ENCODE measurements at places on chromosomes 3 and 15.

DNA sequence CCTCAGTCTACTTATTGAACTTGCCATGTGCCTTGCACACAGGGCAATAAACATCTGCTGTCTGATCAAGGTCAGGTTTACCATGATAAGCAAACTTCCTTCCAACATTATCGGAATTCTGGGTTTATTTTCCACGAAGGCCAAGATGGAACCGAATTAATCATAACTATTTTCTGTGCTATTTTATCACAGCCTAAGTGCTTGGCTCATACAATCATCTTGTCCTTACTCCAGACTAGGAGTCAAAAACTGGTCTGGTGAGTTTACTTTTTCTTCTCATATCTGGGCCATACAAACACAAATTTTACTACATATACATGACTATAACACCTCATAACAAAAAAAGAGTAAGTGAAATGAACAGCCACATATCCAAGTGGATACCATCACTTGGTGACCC is 2.3 kb downstream of the FBN1 start:
- no peak for DNase-seq

DNA sequence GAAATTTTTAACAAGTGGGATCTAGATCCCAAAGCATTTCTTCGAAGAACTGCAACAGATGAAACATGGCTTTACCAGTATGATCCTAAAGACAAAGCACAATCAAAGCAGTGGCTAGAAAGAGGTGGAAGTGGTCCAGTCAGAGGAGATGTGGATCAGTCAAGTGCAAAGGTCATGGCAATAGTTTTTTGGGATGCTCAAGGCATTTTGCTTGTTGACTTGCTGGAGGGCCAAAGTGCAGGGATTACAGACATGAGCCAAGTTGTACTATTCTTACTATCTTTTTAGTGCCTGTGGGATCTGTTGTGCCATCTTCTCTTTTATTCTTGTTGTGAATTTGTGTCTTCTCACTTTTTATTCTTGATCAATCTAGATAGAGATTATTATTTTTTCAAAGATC is 82.0 kb downstream of the REC114 start:
- no peak for DNase-seq

DNA sequence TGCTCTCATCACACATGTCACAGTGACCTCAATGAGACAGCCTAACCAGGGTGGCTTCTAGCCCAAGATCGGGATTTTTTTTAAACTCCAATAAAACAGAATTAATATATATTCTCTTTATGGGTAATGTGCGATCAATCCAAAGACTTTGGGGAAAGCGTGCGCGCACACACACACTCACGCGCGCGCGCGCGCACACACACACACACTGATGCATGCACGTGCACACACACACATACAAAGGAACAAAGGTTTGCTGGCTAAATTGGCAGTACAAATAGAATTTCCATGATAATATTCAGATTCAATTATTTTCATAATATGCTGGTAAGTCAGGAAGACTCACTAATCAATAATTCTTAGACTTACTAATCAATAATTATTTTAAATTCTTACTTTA is 19.3 kb downstream of the IL17RD start:
- DNase-seq: no peak

GRCh38 chr3:186839874-186840641 is 2.5 kb upstream of the ADIPOQ start:
- no peak for DNase-seq

GRCh38 chr3:161066930-161067329 is 38.2 kb downstream of the B3GALNT1 start:
- DNase-seq: no peak

DNA sequence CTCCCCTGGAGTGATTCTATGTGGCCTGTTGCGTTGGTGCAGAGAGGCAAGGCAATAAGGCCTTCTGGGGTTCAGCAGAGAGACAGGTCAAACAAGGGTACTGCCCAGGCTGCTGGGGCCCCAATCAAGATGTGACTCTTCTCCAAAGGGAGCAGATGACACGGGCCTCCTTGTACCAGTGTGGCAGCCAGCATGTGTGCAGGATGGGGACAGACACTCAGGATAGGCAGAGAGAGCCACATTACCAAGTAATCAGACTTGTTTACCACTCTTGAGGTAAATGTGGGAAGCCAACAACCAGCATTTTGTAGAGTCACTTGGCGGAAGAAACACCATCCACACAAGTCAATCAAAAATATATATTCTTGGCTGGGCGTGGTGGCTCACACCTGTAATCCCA is 95.3 kb upstream of the DLG1 start:
- no peak for DNase-seq

DNA sequence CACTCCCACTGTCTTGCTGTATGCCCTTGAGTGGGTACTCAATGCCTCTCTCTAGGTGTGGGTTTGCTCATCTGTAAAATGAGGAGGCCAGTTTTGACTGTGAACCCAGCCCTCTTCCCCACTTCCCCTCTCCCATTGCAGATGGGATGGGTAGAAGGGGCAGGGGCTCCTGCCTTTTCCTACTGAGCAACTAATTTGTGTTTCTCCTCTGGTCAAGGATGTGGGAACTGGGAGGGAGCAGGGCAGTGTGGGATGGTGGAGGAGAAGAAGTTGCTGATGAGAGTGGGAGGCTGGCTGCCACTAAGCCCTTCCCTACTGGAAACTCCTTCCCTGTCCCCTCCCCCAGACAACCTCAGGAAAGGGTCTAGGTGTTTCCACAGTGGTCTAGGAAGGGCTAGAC is 20.1 kb upstream of the ANKDD1A start:
- no peak for DNase-seq

- DNase-seq: no peak
These were observed 20.3 kb upstream of the SIAH2 start for GRCh38 chr3:150783316-150783715.

- DNase-seq: no peak
These were observed 1.1 kb downstream of the HYAL3 start for GRCh38 chr3:50297896-50298725.

Data from A549 (cell line).